NCI-H446 treated with DMSO at 0.1 percent for 48 hours (cell line): ENCODE measurements at places on chromosomes 4 and X.

- no peak for DNase-seq
Observed at GRCh38 chr4:154822775-154823174, 41.7 kb downstream of the RBM46 start.

DNA sequence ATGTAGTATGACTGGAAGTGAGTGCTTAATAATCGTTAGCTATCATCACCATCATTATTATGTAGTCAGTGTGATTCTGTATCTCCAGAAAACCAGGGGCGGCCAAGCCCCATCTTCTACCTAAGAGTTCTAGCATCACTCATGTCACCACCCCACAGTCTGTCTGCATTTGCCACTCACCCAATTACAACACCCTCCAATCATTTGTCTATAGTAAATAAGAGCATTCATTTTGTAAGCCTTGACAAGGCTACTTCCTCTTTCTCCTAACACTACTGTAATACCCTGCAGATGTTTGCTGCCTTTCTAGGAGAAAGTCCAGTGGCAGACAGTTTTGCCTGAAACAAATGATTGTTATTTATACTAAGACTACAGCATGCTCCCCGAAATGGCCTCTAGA is 15.8 kb upstream of the IL21 start:
- no peak for DNase-seq

DNA sequence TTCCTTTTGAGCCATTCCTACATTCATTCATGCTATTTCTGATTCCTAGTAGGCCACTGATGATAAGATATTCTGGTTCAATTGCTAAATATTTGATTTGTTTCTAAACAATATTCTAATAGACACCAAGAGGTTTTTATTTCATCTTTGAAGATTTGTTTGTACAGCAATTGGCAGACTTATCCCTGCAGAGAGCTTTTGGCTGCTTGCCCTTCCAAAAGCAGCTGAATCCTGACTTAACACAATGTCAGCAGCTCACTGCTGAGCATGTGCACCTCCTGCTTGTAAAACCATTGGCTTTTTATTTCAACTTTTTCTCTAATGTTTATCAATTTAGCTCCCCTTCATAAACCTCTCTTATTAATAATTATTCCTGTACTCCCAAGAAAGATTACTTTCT is 45.3 kb downstream of the MMRN1 start:
- peak; percentile 85 for DNase-seq

DNA sequence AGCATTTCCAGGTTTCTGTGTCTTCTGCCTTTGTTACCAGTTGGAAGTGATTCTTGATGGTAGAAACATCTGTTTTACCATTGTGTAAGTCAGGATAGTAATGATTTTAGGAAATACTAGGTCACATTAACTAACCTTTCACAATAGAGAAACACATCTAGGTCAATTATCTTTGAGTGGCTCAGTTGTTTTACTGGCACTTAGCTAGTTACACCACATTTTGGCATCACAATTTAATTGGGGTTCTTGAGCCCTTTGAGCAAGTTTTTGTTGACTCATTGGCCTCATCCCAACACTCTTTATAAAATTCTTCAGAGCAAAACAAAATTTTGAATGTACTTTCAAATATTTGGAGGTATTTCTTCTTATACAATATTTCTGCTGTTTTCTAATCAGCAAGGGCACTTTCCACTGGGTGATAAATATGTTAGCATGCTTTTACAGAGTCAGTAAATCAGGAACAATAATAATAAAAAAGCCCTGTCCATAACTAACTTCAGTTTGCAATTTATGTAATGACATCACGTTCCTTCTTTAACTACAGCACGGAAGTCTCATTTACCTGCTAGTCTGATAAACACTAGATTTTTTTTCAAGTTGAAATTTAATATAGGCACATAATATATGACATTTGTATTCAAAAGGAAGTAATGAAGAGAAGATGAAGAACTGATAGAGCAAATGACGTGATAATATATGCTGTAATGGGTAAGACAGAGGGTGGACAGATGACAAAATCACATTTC is 64.8 kb upstream of the GK2 start:
- no peak for DNase-seq

GRCh38 chr4:2830632-2831610 is 12.7 kb upstream of the ADD1 start:
- DNase-seq: no peak

DNA sequence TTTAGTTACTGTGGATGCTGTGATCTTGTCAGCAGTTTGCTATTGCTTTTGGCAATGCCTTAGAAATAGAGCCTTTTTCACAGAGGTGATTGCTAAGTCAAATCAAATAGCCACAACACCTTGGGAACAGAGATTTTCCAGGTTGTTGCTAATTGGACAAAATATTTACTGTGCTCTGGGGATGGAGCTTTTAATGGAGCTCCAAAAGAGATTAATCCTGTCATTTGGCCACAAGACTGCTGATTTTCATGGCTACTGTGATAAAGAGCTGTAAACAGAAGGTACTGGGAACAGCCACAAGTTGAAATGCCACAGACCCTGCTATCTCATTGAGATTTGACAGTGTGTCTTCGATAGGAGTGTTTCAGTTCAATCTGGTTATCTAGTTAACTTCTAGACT is 1715.2 kb upstream of the ADGRL3 start:
- no peak for DNase-seq

- no peak for DNase-seq
Observed at GRCh38 chrX:86023811-86024210, 23.5 kb downstream of the CHM start.

DNA sequence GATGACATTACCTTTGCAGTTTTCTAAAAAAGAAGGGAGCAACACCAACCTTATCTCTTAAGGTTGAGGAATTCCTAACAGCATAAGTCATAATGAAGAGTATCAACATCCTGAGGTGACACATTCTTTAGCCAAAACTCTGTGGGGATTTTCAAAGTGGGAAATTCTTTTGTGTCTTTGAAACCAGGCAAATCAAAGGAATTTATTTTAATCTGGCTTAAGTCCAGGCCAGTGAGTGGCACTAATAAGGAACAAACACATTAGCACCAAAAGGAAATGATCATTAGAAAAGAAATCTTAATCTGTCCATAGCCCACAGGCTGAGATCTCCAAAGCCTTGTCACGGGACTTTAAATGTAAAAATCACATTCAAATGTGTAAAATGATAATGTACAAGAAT is 110.1 kb downstream of the LARP7 start:
- DNase-seq: no peak

DNA sequence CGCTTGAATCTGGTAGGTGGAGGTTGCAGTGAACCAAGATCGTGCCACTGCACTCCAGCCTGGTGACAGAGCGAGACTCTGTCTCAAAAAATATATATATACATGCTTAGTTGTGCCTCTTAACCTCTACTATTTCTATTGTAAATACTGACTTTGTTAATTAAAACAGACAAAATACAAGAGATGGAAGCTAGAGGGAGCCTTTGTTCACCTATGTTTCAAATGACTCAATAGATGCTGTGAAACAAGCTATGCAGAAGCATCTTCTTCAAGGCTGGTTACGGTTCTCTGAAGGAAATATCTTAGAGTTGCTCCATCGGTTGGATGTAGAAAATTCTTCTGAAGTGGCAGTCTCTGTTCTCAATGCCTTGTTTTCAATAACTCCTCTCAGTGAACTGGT is 6.2 kb downstream of the NCAPG start:
- no peak for DNase-seq

DNA sequence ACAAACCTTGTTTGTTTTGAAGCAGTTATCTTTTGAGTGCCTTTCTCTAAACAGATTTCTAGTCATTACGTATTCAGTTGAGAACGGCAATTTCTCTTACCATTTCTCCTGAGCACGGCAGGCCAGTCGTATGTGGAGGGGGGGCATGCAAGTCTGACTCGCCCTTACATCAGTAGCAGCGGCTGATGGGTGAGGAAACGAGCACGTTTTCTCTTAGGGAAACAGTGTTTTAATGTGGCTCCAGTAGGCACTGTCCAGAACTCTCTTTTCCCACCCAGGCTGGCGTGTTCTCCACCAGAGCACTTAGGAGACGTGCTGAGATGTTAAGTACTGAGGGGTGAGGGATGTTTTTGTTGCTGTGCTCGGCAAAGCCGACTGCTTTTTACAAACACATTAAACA is 240.5 kb downstream of the STIM2 start:
- DNase-seq: no peak

DNA sequence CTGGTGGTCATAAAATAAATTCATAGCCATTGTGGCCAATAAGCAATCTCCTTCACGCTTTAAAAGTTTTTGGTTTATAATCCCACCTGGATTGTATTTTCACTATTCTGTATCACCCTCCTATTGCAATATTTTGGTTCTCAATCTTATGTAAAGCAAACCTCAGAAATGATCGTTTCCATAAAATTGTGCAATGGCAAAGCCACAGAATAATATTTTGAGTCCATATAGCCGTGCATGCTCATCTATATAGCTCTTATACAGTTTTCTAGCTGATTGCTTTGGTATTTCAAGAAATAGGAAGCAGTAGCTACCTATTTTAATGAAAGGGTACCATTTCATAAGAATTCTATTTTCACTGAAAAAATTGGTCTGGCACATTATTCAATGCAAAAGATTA is 10.0 kb upstream of the HAND2 start:
- no peak for DNase-seq

DNA sequence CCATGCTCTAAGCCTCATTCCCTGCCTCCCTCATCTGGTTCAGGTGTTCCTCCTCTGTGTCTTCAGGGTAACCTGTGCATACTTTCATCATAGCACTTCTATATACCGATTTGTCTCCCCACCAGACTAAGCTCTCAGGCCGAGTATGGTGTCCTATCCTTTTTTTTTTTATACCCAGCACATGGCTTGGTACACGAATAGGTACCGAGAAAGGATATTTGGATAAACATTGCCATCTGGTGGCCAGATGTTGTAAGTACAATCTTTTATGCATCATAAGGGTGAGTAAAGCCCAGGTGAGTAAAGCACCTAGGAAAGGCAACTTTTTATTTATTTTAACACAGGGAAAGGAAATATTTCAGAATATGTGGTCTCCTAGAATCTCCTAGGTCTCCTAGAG is 68.4 kb downstream of the MID2 start:
- DNase-seq: no peak

- DNase-seq: no peak
Observed at GRCh38 chr4:1487761-1488160, 81.5 kb upstream of the NKX1-1 start.

- DNase-seq: no peak
Observed at GRCh38 chrX:109378281-109378680, 103.6 kb downstream of the GUCY2F start.

GRCh38 chrX:39922488-39922887 is 175.3 kb downstream of the BCOR start:
- no peak for DNase-seq

GRCh38 chrX:8815460-8816065 is 14.4 kb upstream of the FAM9A start:
- no peak for DNase-seq

GRCh38 chr4:115272594-115272993 is 159.2 kb upstream of the NDST4 start:
- no peak for DNase-seq

DNA sequence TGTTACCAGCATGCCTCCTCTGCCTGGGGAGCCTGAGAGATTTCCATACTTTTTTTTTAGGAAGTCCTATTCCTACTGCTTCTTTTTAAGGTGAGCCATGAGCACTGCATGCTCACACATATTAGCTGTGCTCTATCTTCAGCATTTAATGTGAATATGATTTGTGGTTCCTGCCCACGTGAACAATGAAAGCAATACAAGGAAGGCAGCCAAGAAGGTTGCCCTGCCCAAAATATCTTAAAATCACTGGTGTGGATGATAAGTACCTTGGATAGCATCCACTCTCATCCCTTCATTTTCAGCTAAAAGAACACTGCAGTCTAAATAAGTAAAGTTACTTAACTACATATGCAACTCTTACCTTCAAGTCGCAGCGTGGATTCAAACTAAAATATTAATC is 607.5 kb downstream of the PACRGL start:
- DNase-seq: no peak

- no peak for DNase-seq
Observed at GRCh38 chrX:56232221-56233082, at the start of gene KLF8. Gene KLF8, plus strand, starts transcription at chrX:56232356. Its CDS starts 979 bp downstream, at chrX:56233335.

- no peak for DNase-seq
Observed at GRCh38 chr4:64756016-64756415, 346.8 kb upstream of the TECRL start.
